Kasumi-1 (cell line): ENCODE measurements at places on chromosomes 6 and 20.

GRCh38 chr6:151445482-151445881 is 6.4 kb downstream of the RMND1 start:
- DNase-seq, result no peak

GRCh38 chr6:138230221-138230620 is 11.9 kb upstream of the PBOV1 start:
- no peak for DNase-seq

DNA sequence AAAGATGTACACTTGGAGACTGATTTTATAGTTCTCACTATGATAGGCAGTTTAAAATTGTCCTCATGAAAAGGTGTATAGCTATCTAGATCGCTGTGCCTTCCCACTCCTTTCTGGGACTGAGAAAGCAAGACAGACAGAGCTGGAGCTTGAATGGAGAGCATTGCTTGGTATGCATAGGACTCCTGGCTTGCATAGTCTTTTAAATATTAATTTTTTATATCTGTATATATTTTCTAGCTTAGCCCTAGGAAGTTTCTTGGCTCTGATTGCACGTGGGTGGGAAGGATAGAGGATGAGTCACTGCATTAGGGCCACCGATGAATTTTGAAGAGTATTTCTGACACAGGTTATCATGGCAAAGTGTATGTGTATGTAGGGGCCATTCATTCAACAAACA is 150.0 kb upstream of the SPACA1 start:
- no peak for DNase-seq

GRCh38 chr20:35699127-35699956 is at the start of the genes NFS1 and ROMO1:
NFS1 (minus strand) TSS chr20:35699352; CDS start chr20:35699288, 64 bp downstream.
ROMO1 (plus strand) TSS chr20:35699405; CDS start chr20:35699633, 228 bp downstream.
- peak; percentile 85 for DNase-seq

DNA sequence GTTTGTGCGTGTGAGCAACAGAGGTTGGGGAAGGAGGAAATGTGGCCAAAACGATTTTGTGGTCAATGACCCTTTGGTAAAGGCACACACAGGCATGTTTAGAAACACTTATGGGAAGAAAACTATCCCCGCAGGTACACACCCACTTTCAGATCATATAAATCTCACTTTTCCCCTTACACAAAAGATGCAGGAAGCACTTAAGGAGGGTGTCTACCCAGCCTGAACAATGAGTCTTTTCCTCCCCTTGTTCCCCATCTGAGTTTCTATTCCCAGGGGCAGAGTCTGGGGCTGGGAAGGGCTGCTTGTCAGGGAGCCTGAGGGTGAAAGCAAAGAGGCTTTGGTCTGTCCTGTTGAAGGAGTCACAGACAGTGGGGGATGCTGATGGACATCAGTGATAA is 193.2 kb upstream of the SALL4 start:
- DNase-seq, result no peak

DNA sequence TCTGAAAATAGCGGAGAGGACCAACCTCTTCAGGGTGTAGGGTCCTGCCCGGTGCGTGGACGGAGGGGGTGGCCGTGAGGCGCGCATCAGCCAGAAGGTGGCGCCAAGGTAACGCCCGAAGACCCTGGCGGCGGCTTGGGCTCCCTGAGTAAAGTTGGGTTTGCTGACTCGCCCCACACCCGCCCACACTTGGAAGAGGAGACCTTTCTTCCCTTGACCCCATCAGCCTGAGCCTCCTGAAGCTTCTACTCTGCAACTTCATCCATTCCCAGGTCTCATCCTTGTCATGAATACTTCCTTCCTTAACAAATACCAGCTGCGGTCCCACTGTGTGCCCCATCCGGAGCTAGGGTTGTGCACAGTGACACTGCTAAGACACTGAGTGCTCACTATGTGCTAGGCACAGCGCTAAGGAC is 14.6 kb downstream of the CD40 start:
- DNase-seq, result peak; percentile 47

GRCh38 chr20:45771182-45771759 is 20.4 kb downstream of the WFDC3 start:
- DNase-seq, result peak; percentile 92

DNA sequence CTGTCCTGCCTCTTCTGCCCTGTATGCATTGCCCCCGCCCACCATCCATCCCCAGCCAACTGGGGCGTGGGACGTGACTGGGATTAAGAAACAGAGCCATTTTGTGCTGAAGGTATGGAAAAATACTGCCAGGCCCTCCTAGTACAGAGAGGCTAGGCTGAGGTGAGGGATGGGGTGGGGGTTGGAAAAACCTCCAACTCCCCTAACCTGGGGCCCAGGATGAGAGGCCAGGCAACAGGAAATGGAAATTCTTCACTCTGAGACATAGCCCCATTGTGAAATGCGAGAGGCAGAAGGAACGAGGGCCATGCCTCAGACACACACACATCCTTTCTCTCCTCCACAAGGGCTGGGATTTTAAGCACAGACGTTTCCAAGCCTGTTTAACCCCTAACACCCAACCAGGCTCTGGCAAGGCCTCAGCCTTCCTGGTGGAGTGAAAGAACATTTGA is 19.9 kb downstream of the KCNK5 start:
- peak; percentile 92 for DNase-seq

DNA sequence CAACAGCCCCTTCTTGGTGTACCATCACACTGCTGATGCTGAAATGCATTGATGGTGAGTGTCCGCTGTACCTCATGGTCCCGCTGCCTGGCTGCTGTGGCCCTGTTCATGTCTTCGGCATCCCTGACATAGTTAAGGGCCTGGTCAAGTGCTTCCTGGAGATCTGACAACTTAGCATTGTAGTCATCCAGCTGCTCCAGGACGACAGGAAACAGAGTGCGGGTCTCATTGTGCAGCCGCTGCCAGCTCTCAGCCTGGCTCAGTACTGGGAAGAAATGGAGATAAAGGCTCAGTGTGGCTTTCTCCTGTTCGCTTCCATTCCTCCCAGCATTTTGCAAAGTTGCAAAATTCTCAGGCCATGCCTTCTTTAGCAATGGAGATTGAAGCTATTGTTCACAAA is 81.8 kb downstream of the LAMA4 start:
- DNase-seq, result no peak

GRCh38 chr20:32753731-32754130 is 8.5 kb upstream of the DNMT3B start:
- no peak for DNase-seq

GRCh38 chr20:23142162-23143050 is 56.3 kb upstream of the CD93 start:
- peak; percentile 50 for DNase-seq

DNA sequence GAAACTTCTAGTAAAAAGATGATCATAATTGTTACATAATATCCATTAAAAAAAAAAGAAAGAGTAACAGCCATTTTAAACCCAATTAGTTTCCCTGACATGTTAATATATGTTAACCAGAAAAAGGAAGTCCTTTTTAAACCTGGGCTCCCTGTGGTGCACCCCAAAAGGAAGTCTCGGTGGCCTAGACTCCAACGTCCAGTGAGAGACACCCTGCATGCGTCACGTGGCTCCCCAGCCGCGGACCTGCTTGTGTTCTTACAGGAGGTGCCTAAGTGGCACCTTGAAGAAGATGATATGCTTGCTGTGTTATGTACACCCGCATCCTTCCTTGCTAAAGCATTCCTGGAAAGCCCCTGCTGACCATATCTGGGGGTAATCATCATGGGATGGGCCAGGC is 50.1 kb downstream of the FOXC1 start:
- no peak for DNase-seq
